Activated T-helper 1 cell treated with anti-CD3 and anti-CD28 coated beads, Interleukin-12 subunit alpha, Interleukin-12 subunit beta, Interleukin-2, Interleukin-4 antibody, amounts not matched to agents 30 ng/mL and 10 ng/mL and 1 ng/mL, durations not matched to agents 14 hours and 24 hours and 36 hours (primary cell): ENCODE measurements at places on chromosomes 6 and 20.

DNA sequence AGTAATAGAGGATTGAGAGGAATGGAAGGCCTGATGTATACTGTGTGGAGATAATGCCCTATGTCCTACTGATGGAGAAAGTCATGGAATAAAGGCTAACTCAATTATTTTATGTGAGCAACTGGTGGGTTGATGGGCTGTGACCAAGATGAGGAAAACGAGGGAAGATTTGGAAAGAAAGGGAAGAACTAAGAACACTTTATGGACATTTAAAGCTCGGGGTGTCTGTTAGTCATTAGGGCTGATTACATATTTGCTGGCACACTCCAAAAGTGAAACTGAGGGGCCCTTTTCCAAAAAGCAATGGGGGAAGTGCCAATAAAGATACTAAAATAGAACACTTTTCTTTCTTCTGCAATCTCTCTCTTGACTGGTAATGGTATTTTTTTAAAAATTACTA lies 439.5 kb downstream of the PLCB1 start:
- no peak for DNase-seq

GRCh38 chr6:70312165-70312745 lies 9.4 kb upstream of the COL9A1 start:
- DNase-seq = no peak

DNA sequence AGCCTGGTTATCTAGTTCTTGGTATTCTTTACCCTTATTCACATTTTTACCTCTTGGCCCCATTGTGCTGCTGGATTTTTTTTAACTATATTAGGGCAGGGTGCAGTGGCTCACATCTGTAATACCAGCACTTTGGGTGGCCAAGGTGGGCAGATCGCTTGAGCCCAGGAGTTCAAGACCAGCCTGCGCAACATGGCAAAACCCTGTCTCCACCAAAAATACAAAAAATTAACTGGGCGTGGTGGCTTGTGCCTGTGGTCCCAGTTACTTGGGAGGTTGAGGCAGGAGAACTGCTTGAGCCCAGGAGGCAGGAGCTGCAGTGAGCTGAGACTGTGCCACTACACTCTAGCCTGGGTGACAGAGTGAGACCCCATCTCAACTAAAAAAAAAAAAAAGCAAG lies 12.2 kb upstream of the TAF8 start:
- no peak for DNase-seq

- no peak for DNase-seq
Observed at GRCh38 chr6:56450882-56451739, 191.6 kb downstream of the DST start.

- DNase-seq = no peak
Observed at GRCh38 chr20:19419396-19419795, 207.0 kb downstream of the SLC24A3 start.

DNA sequence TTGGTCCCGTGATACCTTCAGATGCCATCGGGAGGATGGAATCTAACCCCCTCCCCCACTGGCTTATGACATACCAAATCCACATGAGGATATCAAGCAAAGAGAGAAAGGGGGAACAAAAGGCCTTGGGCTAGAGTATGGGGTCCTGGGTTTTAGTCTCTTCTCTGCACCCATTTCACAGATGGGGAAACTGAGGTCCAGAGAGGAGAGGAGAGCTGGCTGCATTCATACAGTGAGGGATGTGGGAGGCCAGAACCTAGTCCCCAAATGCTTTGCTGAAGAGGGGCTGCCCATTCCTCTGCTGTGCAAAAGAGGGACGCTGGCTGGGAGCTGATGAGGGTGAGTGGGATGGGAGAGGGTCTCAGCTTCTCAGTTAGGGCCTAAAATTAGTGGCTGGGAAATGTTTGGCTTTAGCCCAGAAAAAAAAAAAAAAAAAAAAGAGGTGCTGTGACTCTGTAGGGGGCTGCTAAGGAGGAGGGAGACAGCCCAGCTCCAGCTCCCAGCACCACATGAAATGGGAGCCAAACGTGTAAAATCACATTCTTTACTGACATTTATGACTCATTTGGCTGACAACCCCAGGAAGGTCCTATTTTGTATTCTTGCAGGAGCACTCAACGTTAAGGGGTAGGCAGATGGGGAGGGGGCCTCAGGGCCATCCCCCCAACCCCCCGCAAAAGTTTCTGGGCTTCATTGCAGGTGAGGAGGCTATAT lies 11.9 kb downstream of the XKR7 start:
- DNase-seq = no peak

DNA sequence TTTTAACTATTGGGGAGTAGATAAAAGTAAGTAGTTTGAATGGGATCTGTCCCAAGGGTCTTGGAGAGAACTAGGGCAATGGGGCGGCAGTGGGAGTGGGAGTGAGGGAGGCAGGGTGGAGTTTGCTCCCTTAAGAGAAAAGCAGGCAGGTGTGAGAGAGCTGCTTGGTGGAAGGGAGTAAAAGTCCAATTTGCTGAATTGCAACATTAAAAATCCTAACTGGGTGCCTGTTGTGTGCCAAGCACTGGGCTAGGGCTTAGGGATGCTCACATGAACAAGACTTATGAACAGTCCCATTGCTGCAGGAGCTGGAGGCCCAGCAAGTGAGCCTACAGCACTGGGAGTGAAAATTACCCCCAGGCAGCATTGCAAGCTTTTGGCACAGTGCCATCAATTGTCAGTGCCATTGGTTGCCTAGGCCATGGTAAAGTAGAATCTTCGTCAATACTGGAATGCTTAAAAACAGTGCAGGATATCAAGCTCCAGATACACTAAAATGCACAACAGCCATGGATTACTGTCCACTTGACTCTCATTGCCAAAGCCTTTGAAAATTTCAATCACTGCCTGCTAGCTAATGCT lies 277.7 kb upstream of the JARID2 start:
- DNase-seq = no peak

GRCh38 chr20:19456595-19457395 lies 244.4 kb downstream of the SLC24A3 start:
- no peak for DNase-seq

GRCh38 chr6:144462058-144462457 lies 176.9 kb downstream of the UTRN start:
- DNase-seq = no peak

DNA sequence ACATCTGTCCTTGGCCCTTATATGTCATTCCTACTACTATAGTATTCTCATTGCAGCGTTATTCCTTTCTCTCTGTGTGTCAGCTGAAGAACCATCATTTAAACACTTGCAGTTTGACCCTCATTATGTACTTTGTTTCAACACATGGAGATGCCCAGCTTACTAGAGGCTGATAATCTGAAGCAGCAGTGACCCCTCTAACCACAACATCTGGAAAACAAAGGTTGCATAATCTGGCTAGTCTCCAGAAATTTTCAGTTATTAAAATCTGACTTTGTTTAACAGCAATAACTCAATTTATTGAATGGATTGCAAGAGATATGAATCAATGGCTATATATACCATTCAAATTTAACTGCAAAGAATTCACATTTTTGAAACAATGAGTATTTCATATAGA lies 6.6 kb upstream of the PHIP start:
- DNase-seq = no peak

DNA sequence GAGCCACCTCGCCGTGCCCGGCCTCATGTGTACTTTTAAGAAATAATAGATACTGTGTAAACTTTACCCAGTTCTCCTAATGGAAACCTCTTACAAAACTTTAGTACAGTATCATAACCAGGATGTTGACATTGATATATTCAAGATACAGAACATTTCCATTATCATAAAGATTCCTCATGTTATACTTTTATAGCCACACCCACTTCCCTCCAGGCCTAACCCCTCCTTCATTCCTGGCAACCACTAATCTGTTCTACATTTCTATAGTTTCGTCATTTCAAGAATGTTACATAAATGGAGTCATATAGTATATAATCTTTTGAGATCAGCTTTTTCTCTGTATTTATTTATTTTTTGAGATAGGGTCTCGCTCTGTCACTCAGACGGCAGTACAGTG lies 52.6 kb upstream of the SALL4 start:
- no peak for DNase-seq

DNA sequence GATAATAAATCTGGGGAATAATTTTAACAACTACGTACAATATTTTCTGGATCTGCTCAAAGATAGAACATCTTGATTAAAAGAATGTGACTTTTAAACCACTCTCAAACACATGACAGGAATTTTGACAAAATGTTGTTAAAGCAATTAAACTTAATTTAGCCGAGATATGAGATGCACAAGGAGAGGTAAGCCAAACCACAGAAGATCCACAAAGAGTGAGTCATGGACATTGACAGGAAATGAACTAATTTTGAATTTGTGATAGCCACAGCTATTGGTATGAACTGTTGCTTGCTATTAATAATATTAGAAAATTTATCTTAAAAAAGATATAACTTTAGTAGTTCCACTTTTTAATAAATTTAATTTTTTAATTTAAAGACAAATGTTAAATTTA lies 27.8 kb upstream of the VGLL2 start:
- DNase-seq = no peak

GRCh38 chr6:53532061-53532797 lies 12.7 kb downstream of the GCLC start:
- DNase-seq = no peak

DNA sequence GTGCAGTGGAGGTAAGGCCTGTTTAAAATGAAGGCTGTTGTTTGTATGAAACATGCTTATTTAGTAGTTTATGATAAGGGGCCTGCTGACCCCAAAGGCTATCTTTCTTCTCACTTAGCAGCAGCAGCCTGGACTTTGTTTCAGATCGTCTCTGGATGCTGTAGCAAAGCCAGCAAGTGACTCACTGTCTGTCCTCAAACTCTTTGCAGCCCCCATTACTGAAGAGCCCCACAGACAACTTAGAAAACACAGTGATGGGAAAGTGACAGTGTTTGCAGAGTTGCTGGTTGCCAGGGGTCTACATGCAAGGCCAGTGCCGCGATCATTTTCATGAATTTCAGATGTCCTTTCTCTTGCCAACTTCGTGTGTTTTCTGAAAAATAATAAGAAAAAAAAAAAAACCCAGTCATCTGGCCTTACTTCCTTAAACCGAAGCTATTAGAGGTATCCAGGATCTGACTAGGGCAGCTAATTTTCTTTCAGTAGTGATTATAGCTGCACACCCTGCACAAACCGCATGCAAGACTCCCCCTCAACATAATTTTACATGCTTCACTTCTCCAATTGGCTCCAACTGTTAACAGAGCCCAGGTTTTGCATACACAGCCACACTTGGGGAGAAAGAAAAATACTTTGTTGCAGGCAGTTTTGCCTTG lies 11.6 kb upstream of the F13A1 start:
- no peak for DNase-seq

- no peak for DNase-seq
Observed at GRCh38 chr6:127120023-127120786, 1.7 kb downstream of the RSPO3 start.

- DNase-seq = no peak
Observed at GRCh38 chr6:41960028-41960427, 18.4 kb upstream of the CCND3 start.

DNA sequence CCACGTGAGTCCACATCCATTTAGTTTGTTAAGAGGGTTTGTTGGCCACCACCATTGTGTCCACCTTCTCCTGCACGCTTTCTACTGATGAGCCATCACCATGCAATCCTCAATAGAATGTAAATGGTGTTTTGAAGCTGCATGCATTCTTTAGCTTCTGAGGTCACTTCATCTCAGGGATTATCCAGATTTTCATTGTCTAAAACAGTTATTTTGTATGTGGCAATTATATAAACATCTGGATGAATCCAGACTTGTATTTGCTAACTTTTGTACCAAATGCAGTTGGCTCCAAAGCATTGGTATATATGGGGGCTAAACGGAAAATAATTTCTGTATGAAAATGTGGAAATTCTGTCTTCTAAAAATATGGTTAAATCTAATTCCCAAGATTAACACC lies 231.2 kb upstream of the ARID1B start:
- DNase-seq = no peak

DNA sequence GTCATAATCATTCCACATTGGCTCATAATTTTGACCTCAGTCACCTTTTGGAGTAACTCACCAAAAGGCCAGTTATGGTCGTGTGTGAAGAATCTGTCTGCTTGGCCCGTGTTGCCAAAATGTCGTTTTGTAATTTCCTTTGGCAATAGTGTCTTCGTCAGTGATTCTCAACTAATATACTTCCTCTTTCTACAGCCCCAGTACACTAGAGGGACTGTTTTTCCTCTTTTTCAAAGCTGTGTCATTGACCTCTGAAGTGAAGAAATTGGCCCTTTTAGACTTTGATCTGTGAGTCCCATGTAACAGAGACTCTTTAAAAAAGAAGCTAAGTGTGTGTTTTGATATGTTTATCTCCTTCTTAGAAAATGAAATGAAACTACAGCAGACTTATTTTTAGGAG lies 5.2 kb downstream of the FOXO3 start:
- DNase-seq = no peak

GRCh38 chr6:12113190-12113577 lies 101.1 kb downstream of the HIVEP1 start:
- DNase-seq = no peak

DNA sequence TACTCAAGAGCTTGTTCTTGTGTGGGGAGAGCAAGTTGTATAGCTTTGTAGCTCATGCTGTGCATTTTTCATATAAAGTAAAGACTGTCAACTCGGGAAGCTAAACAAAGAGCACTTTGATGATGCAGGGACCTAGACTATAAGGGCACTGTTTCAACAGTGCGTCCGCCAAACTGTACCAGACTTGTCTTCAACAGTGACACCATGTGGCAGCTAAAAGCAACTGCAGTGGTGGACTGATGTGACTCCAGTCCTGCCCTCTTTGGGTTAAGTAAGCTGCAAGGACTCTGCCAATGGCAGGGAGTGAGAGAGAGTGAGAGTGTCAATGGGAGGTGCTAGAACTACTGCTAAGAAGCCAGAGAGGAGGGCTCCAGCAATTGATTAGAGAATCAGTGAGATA lies 48.1 kb upstream of the MC3R start:
- DNase-seq = no peak

DNA sequence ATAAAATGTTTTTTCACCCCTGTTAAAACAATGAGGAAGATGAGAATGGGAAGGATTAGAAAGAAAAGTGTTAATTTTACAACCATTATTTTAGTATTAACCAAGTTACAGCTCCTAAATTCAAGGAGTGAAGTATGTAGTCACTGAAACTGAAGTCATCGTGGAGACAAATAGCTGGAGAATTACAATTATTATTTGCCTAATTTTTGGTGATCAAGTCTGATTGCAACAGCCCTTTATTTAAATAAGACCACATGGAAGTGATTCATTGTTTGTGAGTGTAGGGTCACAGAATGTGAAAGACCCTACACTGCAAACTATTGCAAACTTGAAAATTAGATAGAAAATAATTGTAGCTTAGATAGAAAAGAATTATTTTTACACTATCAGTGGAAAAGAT lies 292.4 kb downstream of the CENPW start:
- no peak for DNase-seq
